Fibroblast of the aortic adventitia (primary cell): ENCODE measurements at places on chromosomes 12 and 14. TPM values are rescaled to one million over a fixed set of nuclear protein-coding genes. Genes with fewer than 3 reads are reported as not detected.

DNA sequence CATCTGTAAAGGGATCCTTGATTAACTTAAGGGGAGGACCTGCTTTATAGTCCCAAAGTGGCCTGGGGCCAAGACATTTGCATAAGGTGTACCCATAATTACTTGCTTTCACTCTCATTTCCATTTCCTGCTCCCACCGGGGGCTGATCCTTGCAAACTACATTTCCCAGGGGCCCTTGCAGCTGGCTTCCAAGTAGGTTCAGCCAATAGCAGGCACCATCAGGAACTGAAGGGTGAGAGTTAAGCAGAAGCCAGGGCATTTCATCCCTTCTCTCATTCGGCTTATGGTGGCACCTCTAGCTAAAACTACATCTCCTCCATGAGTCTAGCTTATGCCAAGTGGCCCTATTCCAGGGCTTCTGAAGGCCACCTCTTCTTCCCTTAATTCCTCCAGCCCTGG lies 88.8 kb downstream of the CCDC60 start:
- no peak for DNase-seq

- no peak for DNase-seq
Measured at GRCh38 chr12:102329883-102330282, 132.2 kb upstream of the PMCH start.

DNA sequence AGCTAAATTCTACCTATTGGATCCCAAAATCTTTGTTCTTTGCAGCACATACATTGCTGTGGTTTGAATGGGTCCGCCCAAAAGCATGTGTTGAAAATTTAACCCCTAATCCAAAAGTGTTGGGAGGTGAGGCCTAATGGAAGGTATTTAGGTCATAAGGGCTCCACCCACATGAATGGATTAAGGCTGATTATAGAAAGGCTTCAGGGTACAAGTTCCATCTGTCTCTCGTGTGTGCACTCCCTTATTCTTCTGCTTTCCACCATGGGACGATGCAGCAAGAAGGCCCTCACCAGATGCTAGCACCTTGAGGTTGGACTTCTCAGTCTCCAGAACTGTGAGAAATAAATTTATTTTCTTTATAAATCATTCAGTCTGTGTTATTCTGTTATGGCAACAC lies 190.9 kb downstream of the SOX5 start:
- DNase-seq = no peak

- peak; percentile 92 for DNase-seq
Measured at GRCh38 chr12:59084511-59085375, 164.4 kb upstream of the LRIG3 start.

DNA sequence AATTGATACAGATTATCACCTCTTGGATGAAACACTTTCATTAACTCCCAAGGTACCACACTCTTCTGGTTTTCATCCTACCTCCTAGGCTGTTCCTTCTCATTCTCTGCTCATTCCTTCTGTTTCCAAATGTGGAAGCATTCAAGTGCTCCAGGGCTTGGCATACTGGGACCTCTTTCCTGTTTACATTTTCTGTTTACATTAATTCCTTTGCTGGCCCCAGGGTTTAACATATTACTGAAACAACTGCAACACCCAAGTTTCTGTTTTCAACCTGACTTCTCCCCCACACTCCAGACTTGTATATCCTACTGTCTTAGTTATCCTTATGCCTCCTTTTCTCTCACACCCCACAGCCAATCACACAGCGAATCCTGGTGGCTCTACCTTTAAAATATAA lies 386.3 kb upstream of the GARIN6 start:
- no peak for DNase-seq

- DNase-seq = no peak
Measured at GRCh38 chr12:116919247-116919661, 8.5 kb downstream of the FBXW8 start.

- no peak for DNase-seq
Measured at GRCh38 chr12:130433411-130433810, 95.7 kb downstream of the PIWIL1 start.

DNA sequence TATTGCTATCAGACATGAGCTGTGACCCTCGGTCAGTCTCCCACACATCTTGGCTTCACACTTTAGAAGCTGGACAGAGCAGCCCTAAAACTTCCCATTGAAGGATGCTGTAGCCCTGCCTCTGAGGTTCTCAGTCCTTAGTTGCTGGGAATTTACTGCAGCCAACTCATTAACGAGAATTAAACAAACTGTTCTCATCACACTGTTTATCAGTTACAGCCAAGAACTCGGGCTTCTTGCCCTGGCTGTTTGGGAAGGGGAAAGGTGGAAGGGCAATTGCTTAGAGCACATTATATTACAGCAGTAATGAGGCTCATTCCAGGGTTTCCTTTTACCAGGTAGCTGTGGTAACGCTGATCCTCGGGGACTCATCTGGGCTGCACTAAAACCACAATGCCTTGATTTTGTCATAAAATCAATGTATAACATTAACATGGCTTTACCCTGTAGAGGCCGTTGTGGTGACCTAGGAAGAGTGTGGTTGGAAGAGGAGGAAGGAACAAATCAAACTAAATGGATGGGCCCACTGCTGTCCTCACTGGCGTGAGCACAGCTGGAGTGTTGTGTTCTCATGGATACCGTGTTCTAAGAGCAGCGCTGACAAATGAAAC lies 87.1 kb downstream of the GPR135 start:
- DNase-seq = no peak

Gene TMPRSS12
- not detected in 2 replicates for total RNA-seq
